ENCODE measurements at places on chromosomes 2 and 18.
A peak's percentile ranks its signal among the peaks of the same experiment; 100 is the strongest.

DNA sequence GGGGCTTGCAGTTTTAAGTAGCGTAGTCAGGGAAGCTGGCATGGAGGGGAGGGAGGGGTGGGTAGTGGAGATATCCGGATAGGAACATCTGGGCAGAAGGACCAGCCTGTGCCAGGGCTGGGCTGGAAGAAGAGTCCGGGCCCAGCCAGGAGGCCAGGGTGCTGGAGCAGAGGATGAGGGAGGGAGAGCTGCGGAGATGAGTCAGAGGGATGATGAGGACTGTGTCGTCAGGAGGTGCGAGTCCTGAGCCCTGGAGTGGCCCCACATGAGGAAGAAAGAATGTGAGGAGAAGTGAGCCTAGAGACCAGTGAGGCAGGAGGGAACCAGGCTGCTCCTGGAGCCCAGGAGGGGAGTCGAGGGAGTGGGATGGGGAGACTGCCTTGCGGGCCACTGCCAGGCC is 82.4 kb downstream of the CTIF start:
- DNase-seq: no peak

- DNase-seq: no peak
Measured at GRCh38 chr2:88024509-88024908, 8.2 kb upstream of the RNU2-63P start.

- DNase-seq: no peak
Measured at GRCh38 chr2:237298151-237299118, 115.5 kb downstream of the COL6A3 start.

GRCh38 chr18:5296706-5297320 is 1.3 kb upstream of the ZBTB14 start:
- no peak for DNase-seq

DNA sequence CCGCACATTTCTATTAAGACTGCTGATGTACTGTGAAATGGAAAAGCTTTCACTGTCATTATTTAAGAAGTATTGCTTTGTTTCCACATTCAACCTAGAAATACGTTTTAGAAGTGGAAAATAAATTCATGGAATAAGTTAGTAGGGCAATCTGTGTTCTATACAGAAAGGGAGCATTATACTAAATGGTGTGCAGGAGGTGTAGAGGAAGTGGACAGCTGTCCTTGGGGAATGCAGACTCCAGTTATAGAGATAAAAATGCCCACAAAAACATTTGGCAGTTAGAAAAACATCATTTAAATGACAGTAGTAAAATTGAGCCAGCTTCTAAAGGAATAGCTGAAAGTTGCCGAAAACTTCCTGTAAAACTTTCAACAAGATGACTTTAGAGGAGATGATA is 46.8 kb downstream of the PIK3C3 start:
- no peak for DNase-seq

- DNase-seq: peak; percentile 96
Measured at GRCh38 chr2:207330912-207331311, 165.2 kb upstream of the KLF7 start.

Measured in GM12864 (cell line).